Chondrocyte (in vitro differentiated cells): ENCODE measurements at places on chromosomes 11 and 22. TPM values are rescaled to one million over a fixed set of nuclear protein-coding genes. Genes with fewer than 3 reads are reported as not detected.

The SLC29A2 gene
- 2.6 to 8.9 TPM (median 7.9 TPM) in 3 replicates for total RNA-seq

GRCh38 chr11:108732395-108732794, 67.5 kb downstream of the DDX10 start:
- peaks cover 40% of the 10 kb centered on the region for H3K4me1 ChIP-seq
- H3K36me3 ChIP-seq, result peaks cover 6% of the 10 kb centered on the region
- no peak for DNase-seq
- H3K4me3 ChIP-seq, result no peak overlapping the region
- no peaks in the 10 kb centered on the region for H3K27me3 ChIP-seq

DNA sequence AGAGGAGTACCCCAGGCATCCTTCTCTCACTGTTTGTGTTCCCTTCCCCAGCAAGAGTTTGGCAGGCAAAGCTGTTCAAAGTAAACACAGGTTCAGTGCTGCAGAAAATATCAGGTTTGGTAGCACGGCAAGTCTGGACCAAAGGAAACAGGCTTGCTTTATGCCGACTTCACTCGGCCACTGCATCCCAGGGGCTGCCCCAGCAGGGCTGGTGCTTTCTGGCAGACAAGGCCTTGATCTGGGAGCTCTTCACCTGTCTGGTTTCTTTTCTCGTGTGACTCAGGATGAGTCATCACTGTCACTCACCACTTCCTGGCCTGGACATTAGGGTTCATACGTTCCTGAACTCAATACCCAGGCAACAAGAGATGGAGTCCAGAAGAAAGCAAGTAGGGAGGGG, 52.6 kb upstream of the NAV2 start:
- H3K27ac ChIP-seq, result peak overlapping the region; percentile 39
- peaks cover 2% of the 10 kb centered on the region for H3K36me3 ChIP-seq
- DNase-seq, result no peak
- H3K4me3 ChIP-seq, result no peak overlapping the region
- H3K27me3 ChIP-seq, result peaks cover 4% of the 10 kb centered on the region

- H3K4me3 ChIP-seq, result no peak overlapping the region
- H3K4me1 ChIP-seq, result no peaks in the 10 kb centered on the region
- no peak for DNase-seq
- no peaks in the 10 kb centered on the region for H3K36me3 ChIP-seq
- no peak overlapping the region for H3K27ac ChIP-seq
- peaks cover 2% of the 10 kb centered on the region for H3K27me3 ChIP-seq
Observed at GRCh38 chr11:21896216-21896615, 296.7 kb upstream of the ANO5 start.

The C1QTNF5 gene
- 16.2 to 67.2 TPM (median 67.1 TPM) in 3 replicates for total RNA-seq

- no peak for DNase-seq
- peaks cover 49% of the 10 kb centered on the region for H3K27me3 ChIP-seq
- H3K4me1 ChIP-seq, result no peaks in the 10 kb centered on the region
- H3K27ac ChIP-seq, result no peak overlapping the region
Observed at GRCh38 chr22:19002684-19003038, 66.6 kb upstream of the PRODH start.

The NXPE2 gene
- total RNA-seq, result 0.36 TPM in 1 of 3 replicates, not detected in the others

DNA sequence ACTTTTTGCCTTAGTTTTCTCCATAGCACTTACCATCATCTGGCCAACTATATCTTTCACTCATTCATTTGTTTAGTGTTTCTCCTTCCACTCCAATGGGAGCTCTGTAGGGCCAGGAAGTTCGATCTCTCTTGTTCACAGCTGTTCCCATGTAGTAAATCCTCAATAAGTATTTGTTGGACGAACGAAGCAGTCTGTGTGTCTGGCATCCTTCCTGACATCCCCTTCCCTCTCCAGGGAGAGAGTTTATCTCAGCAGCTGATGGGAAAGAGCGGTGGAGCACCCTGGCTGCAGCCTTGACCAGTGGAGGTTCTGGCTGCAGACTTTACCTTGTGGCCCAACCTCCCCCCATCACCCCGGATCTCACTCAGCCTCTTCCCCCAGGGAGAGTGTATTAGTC, 141.7 kb downstream of the CHST1 start:
- H3K27ac ChIP-seq, result no peak overlapping the region
- no peaks in the 10 kb centered on the region for H3K36me3 ChIP-seq
- no peak overlapping the region for H3K4me3 ChIP-seq
- no peak for DNase-seq

The CCS gene
- total RNA-seq, result 31.0 to 34.2 TPM (median 32.3 TPM) in 3 replicates

The C11orf42 gene
- total RNA-seq, result not detected in 3 replicates

GRCh38 chr22:30313527-30314363, 13.0 kb downstream of the TBC1D10A start:
- no peaks in the 10 kb centered on the region for H3K36me3 ChIP-seq
- no peak for DNase-seq
- no peak overlapping the region for H3K4me3 ChIP-seq
- no peak overlapping the region for H3K27ac ChIP-seq
- peaks cover 62% of the 10 kb centered on the region for H3K4me1 ChIP-seq
- H3K27me3 ChIP-seq, result no peaks in the 10 kb centered on the region
